NCI-H187 treated with DMSO at 0.1 percent for 48 hours (cell line): ENCODE measurements at places on chromosomes 3 and 15.

GRCh38 chr15:71333136-71333700 lies 217.9 kb downstream of the THSD4 start:
- DNase-seq: no peak

- no peak for DNase-seq
These were observed 55.8 kb downstream of the OSBPL10 start for GRCh38 chr3:31925271-31925630.

GRCh38 chr3:123663977-123664376 lies 79.1 kb upstream of the HACD2 start:
- DNase-seq: no peak

- DNase-seq: peak; percentile 61
These were observed 400.2 kb upstream of the TBL1XR1 start for GRCh38 chr3:177597311-177598096.

DNA sequence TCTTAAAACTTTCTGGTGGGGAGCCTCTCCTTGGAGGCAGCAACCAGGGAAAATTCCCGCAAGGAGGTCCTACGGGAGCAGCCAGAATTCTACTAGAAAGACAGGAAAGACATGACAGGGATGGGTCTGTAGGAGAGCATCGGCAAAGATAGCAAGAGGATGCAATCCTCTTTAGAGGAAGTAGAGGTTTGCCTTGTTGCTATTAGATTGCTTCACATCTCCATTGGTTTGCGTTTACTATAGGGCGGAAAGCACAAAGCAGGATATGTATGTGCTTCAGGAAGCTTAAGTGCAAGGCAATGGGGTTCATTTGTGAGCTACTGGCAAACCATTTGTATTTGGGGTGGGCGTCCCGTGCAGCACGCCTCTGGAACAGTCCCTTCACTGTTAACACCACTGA lies 193.0 kb downstream of the RORA start:
- no peak for DNase-seq

DNA sequence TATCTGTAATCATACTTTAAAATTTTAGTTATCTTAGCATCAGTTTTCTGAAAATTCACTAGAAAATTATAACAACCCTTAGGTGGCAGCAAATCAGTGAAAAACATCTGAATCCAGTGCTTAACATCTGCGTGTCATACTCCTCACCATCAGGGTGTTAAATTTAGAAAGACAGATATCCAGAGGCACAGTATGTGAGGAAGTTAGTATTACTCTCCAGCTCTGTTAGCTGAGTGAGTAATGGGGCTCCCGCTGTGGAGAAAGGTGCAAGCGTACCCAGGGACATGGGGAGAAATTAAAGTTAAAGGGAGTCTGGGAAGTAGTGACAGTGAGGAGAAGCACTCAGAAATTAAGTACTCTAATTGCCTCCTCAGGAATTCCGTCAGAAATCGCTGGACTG lies 50.9 kb downstream of the CEP63 start:
- DNase-seq: no peak

DNA sequence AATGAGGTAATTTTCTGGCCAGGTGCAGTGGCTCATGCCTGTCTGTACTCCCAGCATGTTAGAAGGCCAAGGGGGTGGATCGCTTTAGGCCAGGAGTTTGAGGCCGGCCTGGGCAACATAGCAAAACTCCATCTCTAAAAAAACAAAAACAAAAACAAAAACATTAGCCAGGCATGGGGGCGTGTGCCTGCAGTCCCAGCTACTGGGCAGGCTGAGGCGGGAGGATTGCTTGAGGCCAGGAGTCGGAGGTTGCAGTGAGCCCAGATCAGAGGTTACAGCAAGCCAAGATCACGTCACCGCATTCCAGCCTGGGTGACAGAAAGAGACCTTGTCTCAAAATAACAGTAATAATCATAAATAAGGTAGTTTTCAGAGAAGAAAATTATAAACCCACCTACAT lies 55.7 kb downstream of the LDHAL6B start:
- no peak for DNase-seq

- no peak for DNase-seq
These were observed 984 bp downstream of the PLSCR4 start for GRCh38 chr3:146249921-146250320.
